ENCODE measurements at places on chromosomes 3 and 15.

DNA sequence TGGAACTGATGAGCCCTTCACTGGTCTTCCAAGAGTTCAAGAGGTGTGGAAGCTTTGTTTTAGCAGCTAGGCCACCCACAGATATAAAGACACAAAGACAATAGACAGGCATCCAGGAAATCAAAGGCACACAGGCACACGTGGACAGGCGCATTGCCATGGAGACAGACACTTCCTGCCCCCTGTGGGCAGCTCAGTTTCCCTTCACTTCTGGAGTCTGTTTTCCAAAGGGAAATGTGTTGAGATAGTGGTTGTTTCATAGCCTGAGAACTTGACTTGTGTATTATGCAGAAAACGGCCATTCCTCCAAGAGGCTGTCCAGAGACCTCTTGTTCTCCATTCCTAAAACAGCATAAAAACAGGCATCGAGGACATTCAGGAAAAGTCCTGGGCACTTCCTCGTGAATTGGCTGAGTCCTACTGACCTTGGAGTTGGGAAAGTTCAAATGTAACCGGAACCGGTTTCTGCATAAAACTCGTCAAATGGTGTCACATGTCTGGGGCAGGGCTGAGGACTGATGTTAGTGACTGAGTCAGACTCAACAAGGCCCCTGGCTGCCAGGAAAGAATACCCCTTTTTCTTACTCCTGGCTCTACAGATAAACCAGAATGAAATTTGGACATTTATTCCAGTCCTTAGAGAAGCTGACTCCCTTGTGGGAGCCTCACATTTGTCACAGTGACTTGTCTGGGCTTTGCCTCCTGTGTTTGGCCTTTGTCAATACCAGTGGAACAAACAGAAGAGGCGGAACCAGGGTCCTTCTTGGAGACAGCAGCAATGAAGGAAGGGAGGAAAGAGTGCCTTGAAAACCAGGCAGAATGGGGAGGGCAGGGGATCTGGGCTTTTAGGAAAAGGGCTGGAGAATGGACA lies 1.3 kb downstream of the ALPK3 start:
- DNase-seq: no peak

- DNase-seq: no peak
Measured at GRCh38 chr15:51285399-51285798, 53.0 kb downstream of the CYP19A1 start.

GRCh38 chr15:95485367-95485766 lies 845.1 kb upstream of the NR2F2 start:
- no peak for DNase-seq

DNA sequence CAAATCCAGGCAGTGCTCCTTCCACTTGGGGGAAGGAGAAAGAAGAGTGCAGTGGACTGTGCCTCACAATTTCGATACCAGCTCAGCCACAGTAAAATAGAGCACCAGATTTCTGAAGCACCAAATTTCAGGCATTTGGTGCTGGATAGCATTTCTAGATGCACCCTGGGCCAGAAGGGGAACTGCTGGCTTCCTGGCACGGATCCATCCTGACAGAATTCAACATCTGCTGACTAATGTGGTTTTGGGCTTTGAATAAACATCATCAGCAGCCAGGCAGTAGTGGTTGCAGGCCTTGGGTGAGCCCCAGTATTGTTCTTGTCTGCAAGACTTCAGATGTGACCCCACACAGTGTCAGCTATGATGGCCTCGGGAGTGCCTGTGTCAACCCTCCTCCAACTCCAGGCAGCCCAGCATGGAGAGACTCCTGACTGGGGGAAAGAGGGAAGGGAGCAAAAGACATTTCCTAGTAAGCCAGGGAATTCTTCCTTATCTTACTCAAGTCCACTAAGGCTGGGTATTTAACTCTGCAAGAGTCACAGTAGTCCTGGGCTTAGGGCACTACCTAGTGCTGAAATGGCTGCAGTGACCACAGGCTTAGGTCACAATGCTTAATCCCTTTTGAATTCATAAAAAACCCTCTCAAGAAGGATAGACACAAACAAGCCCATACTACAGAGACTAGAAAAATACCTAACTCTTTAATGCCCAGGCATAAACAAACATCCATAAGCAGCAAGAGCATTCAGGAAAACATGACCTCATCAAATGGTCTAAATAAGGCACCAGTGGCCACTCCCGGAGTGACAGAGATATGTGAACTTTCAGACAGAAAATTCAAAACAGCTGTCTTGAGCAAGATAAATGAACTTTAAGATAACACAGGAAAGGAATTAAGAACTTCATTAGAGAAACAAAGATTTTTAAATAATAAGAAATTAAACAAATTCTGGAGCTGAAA lies 74.7 kb downstream of the SPATA16 start:
- no peak for DNase-seq

DNA sequence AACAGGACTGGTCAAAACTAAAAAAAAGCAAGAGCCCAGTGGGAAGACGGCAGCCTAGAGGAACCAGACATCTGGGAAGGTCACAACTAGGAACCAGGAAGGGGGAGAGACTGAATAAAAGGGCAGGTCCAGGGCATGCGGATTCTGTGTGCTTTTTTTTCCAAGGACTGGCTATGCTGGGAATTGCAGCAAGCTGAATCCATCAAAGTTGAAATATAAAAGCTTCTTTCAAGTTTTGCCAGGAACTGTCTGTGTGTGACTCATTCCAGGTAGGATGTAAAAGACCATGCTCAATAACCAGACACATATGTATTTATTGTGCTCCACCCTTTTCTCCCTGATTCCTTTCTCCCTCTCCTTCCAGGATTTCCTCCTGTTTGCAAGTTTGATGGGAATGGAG lies 47.9 kb upstream of the CCDC80 start:
- no peak for DNase-seq

DNA sequence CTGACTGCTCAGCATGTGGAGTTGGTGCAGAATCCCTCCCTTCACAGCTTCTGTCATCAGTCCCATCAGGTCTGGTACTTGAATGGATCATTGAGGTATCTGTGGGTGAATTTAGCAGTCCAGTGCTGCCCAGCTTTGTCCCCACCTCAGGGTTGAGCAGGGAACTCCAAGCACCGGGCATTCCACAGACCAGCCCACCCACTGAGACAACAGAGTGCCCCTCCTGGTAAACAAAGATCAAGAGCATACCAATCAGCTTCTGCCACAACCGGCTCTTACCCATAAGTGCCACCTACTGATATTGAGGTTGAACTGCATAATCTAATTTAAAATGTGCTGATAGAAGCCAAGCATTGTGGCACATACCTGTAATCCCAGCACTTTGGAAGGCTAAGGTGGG lies 57.1 kb upstream of the FXR1 start:
- no peak for DNase-seq

DNA sequence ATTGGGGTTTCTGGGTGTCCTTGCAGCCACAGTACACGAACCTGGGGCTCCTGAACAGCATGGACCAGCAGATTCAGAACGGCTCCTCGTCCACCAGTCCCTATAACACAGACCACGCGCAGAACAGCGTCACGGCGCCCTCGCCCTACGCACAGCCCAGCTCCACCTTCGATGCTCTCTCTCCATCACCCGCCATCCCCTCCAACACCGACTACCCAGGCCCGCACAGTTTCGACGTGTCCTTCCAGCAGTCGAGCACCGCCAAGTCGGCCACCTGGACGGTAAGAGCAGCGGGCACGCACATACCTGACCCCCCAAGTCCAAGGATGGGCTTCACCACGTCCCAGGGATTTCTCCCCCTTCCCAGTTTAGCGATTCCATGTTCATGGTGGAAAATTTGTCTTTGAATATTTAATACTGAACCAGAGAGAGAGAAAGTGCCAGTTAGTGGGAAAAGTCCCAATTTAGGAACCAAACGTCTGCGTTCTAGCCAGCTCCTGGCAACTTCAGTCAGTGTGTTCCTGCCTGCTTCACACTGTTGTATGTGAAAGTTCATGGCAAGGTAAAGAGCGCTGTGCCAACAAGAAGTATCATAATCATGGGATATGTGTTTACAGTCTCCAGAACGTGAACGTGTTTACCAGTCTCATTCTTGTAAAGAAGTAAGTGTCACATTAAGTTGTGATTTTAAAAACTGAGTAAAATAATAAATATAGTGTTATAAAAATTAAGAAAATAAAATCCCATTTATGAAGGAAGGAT lies 177.2 kb downstream of the TP63 start:
- DNase-seq: no peak

GRCh38 chr15:82306791-82307713 lies 42.2 kb downstream of the GOLGA6L10 start:
- no peak for DNase-seq

GRCh38 chr3:197539651-197540051 lies 16.1 kb downstream of the BDH1 start:
- DNase-seq: no peak

DNA sequence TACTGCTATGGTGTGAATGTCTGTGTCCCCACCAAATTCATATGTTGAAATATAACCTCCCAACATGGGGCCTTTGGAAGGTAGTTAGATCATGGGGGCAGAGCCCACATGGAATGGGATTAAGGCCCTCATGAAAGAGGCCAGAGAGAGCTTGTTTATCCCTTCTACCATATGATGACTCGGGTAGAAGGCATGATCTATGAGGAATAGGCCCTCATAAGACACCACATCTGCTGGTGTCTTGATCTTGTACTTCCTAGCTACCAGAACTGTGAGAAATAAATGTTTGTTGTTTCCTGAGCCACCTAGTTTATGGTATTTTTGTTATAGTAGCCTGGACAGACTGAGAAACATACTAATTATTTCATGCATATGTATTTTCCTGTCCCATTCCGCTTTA lies 51.9 kb downstream of the WWTR1 start:
- no peak for DNase-seq

GRCh38 chr3:127539366-127540060 lies 51.0 kb downstream of the TPRA1 start:
- no peak for DNase-seq

- DNase-seq: no peak
Measured at GRCh38 chr15:97691799-97692198, 268.7 kb upstream of the ARRDC4 start.

- no peak for DNase-seq
Measured at GRCh38 chr3:72350761-72351505, 497.3 kb downstream of the SHQ1 start.

GRCh38 chr3:100875239-100875638 lies 118.0 kb downstream of the ABI3BP start:
- no peak for DNase-seq

- DNase-seq: no peak
Measured at GRCh38 chr15:58110999-58111717, 27.0 kb upstream of the AQP9 start.

- DNase-seq: no peak
Measured at GRCh38 chr3:94303897-94304296, 241.0 kb downstream of the NSUN3 start.

- no peak for DNase-seq
Measured at GRCh38 chr3:73055583-73055982, 5.9 kb upstream of the EBLN2 start.

- no peak for DNase-seq
Measured at GRCh38 chr3:57226176-57226575, 1.4 kb upstream of the APPL1 start.

DNA sequence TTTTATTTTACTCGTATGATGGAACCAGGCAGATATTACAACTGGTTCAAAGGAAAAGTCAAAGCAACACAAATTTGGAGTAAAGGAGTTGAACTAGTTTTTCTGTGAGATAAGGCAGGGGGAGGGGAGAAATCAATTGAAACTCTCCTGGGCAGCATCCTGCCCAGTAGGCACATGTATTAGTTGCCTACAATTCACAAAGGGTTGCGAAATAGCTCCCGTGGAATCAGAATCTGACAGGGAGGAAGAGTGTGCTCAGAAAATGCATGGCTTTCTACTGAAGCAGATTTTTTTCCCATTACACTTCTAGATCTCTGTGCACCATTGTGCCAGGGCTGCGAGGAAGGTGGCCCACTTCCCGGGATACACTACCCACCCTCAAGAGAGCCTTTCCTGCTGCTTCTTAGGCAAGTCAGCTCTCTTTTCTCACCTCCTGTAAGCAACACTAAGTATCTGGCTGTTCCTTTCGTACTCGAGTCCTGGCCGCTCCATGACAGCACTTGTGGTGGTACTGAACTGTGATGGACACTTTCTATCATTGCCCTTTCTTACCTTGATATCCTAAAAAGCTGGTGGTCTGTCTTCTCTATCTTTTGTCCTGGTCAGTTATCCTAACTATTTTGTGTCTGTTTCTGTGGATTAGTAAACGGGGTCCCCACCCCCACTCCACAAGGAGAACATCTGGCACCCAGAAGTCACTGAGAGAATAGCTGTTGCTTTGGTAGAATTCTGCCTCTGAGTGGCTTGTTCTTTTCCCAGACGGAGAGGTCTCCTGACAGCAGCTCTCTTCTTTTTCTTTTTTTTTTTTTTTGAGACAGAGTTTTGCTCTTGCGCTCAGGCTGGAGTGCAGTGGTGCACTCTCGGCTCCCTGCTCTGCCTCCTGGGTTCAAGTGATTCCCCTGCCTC lies 74.8 kb downstream of the RPL39L start:
- DNase-seq: no peak

- DNase-seq: no peak
Measured at GRCh38 chr3:197426121-197426566, 127.7 kb upstream of the DLG1 start.

GRCh38 chr3:49410846-49411534 lies 786 bp downstream of the RHOA start:
- no peak for DNase-seq

DNA sequence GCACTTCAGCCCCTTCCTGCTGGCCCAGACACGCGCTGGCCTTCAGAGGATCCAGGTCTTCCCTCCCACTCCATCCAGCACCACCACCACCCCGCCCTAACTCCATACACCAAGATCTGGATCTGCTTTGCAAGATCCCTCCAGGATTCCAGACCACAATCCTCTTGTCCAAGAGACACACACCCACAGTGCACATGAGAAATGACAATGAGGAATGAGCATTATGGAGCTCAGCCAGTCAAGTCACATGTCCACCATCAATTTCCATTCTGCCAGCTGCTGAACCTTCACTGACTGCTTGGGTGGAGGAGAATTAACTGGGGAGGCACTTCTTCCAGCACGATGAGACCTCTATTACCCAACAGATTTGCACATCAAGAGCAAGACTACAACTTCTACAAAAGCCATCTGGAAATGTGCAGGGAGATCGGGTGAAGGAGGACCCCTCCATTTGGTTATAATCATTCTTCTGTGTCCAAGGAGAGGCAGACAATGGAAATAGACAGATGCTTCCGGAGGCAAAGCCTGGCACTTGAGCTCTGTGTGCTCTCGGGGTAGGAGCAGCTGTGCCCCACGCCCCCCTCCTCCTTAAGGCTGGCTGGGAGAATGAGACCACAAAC lies 12.3 kb upstream of the SPATA12 start:
- no peak for DNase-seq

DNA sequence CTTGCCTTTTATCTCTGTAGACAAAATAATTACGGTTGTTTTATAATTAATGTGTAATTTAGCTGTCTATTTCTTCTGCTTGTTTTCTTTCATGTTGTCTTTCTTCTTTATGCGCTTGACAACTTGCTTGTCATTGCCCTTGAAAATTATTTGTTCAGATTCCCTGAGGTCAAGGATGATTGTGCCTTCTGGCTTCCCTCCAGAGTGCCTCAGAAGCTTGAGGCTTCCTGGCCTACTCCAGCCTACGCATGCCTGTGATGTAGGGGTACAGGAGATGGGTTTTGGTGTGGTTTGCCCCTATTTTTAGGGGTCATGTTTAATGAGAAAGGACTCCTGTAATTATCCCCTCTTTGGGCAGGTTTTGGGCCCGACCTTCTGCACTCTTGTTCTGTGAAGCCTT lies 231.5 kb downstream of the SV2B start:
- DNase-seq: no peak
